ENCODE measurements at places on chromosomes 3 and 15.

- no peaks in the 10 kb centered on the region for H3K36me3 ChIP-seq
- H3K27me3 ChIP-seq: no peaks in the 10 kb centered on the region
- peaks cover 2% of the 10 kb centered on the region for H3K4me1 ChIP-seq
Observed at GRCh38 chr3:188339410-188340295, 185.7 kb downstream of the LPP start.

DNA sequence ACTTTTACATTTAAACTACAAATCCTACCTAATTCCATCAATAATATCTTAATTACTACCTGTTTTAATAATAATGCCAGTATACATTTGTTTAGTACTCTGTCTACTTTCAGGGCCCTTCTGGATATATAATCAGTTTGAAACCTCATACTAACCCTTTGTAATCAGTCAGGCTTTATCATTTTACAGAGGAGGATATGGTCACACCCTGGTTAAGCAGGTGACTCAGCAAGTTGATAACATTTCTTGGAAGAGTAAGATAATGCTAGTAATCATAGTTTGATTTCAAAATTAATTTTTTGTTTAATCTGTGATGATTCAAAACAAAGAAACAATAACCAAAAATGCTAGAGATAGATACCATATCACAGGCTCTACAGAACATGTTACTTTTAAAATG, 208.2 kb upstream of the MANF start:
- H3K4me3 ChIP-seq: no peak overlapping the region
- DNase-seq: no peak
- no peaks in the 10 kb centered on the region for H3K4me1 ChIP-seq
- peaks cover 16% of the 10 kb centered on the region for H3K36me3 ChIP-seq
- no peak overlapping the region for H3K27ac ChIP-seq

- H3K36me3 ChIP-seq: no peaks in the 10 kb centered on the region
- peaks cover 19% of the 10 kb centered on the region for H3K4me1 ChIP-seq
- H3K27ac ChIP-seq: peak overlapping the region; percentile 77
- H3K4me3 ChIP-seq: peak overlapping the region; percentile 28
- peak; percentile 13 for DNase-seq
Observed at GRCh38 chr15:96053781-96054428, 276.6 kb upstream of the NR2F2 start.

- H3K4me1 ChIP-seq: no peaks in the 10 kb centered on the region
- H3K4me3 ChIP-seq: no peak overlapping the region
- no peak for DNase-seq
- no peaks in the 10 kb centered on the region for H3K27me3 ChIP-seq
- H3K36me3 ChIP-seq: peaks cover 68% of the 10 kb centered on the region
Observed at GRCh38 chr15:65732698-65733097, 59.4 kb downstream of the DENND4A start.

- H3K36me3 ChIP-seq: peaks cover 23% of the 10 kb centered on the region
- H3K27ac ChIP-seq: peak overlapping the region; percentile 37
- no peak overlapping the region for H3K4me3 ChIP-seq
- peaks cover 24% of the 10 kb centered on the region for H3K4me1 ChIP-seq
- DNase-seq: peak; percentile 31
- no peaks in the 10 kb centered on the region for H3K27me3 ChIP-seq
Observed at GRCh38 chr3:49238274-49239127, 38.5 kb downstream of the C3orf62 start.

Measured in heart right ventricle (tissue), 16 donors.